ENCODE measurements at places on chromosomes 11 and 22.

GRCh38 chr11:13338427-13339069, 61.0 kb downstream of the BMAL1 start:
- DNase-seq: no peak

- DNase-seq: no peak
Measured at GRCh38 chr11:9775398-9775779, 111.5 kb downstream of the SWAP70 start.

DNA sequence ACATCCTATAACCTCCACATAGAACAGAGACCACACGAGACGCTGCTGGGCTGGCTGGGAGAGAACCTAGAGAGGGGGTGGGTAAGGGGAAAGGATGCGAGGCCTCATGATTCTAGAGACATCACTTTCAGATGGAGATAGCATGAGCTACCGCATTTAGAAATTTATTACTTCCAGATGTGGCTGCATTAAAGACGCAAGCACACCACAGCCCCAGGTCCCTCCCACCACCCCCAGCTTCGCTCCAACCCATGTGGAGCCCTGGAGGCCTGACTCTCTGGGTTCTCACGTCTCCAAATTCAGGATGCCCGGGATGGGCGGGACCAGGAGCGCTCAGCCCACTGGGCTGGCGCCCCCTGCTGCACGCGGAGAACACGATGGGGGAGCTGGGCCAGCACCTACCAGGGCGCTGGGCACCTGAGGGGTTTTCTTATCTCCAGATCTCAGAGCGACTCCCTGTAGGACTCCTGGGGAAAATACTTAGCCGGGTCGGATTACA, 13.6 kb downstream of the MRPL21 start:
- peak; percentile 62 for DNase-seq

DNA sequence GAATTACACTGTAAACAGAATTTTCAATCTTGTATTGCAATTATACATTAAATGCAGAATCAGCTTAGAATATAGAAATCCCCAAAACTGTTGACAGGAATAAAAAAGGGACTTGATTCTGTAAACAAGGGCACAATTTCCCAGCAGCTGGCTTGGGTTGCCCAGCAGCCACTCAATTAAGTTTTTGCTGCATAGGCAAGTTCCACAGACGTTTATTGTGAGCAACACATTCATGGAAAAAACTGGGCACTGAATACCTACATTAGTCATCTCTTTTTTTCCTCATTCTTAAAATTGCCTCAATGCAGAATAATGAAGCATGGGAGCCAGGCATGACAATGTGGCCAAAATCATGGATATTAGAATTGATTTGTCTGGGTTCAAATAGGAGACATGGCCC, 421.8 kb upstream of the ANO5 start:
- no peak for DNase-seq

GRCh38 chr11:30228323-30228884, 2.4 kb upstream of the FSHB start:
- no peak for DNase-seq

GRCh38 chr22:39920134-39920743, 19.4 kb downstream of the GRAP2 start:
- no peak for DNase-seq

DNA sequence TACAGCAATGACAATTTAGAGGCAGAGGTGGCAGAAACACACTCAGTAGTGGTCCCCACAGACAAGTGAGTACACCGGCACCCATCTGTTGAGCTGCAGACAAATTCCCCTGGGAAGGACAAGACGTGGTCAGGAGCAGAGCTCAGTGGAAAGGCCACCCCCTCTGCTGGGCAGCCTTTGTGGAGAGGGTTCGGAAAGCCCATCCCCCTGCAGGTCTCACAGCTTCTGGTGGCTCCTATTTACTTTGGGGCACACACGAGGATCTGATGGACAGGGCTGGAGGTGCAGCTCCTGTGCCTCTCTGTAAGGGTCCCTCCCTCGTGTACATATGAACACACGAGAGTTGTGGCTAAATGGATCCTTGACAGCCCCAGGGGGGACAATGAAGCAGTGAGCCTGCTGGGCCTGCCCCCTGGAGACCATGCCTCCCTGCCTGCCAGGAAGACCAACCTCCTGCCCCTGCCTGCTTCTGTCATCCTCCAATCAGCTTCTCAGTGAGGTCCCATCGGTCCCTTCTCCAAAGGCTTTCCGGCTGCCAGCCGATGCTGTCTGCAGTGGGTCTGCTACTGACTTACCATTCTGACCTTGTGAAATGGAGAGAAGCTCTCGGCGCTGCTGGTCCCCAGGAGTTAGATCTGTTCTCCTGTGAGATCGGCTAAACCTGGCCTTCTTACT, 161.5 kb downstream of the CACNA1I start:
- DNase-seq: peak; percentile 37

DNA sequence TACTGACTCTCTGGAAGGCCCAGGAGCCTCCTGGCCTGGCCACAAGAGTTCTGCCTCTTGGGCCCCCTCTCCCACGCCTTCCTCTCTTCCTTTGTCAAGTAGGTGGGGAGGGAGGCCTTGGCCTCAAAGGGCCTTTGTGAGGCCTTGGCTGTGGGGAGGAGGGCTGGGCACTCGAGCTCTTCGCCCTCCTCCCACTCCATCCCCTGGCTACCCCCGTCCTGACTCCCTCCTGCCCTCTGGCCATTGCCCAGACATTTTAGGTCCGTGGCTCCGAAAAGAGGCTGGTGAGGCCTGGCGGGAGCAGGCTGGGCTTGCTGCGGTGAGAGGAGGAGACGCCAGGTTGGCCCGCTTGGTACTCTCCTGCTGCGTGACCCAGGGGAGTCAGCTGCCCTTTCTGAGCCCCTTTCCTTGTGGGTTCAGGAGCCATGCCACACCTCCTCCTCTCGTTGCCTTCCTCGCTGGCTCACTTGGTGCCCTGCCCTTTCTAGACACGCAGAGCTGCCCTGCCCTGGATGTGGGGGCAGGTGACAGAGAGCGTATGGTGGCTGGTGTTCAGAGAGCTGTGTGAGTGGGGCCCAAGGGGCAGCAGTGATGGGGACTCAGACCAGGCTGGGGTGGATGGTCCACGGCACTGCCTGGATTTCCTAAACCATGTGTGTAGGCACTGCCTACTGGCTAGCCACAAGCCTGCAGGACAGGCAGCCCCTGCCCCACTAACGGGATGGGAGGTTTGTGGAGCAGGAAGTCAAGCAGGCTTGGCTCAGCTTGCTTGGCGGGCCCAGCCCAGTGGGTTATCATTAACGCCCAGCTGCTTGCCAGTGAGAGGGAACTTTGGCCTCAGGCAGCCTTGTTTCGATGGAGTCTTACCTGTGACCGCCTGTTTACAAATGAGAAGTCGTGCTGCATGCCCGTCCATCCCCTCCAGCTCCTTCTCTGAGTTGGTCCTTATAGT, 15.8 kb upstream of the OMP start:
- DNase-seq: no peak

DNA sequence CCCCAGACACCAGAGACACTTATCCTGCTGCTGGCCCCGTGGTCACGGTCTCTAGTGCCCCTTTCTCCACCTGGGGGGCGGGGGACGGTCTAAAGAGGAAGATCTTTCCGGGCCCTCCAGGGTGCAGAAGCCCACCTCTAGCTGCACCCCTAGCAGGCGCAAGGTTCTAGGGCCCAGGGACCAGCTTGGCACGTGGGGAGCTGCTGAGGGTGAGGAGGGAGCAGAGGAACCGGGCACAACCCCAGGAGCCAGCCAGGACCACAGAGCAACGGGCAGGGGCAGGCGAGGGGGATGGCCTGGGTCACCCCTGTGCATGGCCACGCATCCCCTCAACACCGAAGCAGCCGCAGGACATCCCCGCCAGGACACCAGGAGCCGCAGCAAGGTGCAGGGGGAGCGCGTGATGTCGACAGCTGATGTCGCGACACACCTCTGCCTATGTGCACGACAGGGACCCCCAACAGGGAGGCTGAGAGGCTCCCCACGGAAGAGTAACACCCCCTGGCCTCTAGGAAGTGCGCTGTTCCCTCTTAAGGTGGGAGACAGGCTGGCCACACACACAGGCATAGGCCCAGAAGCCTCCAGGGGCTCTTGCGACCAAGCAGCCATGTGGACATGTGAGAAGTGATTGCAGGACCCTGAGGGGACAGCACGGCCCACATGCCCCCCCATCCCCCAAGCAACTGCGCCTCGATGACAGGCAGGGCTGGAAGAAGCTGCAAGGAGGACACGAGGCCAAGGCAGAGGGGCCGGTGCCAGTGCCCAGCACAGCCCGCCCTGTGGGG, 5.1 kb downstream of the LRFN4 start:
- no peak for DNase-seq

GRCh38 chr11:93857413-93858120, 7.1 kb upstream of the VSTM5 start:
- no peak for DNase-seq

GRCh38 chr11:119237515-119237914, 31.4 kb downstream of the CBL start:
- no peak for DNase-seq

DNA sequence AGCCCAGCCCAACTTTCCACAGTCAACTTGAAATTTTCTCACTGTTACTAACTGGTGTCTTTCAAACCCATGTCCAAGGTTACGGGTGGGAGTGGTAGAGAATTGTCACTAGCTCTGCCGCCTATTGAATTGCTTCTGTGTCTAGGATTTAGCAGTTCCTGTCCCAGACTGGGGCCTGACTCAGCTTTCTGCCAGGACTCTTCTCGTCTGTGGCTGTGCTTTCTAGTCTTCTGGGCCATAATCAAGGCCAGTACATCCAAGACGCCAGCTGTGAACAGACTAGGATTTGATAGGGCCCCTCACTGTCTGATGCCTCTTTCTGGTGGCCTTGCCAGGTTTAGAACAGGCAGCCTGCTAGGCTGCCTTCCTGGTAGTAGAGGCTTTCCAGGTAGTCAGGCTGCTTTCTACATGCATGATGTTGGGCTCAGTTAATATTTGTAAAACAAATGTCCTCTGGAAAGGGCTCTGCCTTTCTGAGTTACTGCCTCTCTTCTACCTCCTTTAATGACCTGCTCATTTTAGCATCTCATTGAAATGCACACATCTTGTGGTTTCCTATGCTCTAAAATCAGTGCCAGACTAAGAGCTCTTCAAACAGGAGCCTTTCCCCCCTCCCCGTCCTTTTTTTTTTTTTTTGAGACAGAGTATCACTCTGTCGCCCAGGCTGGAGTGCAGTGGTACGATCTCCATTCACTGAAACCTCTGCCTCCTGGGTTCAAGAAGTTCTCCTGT, 13.1 kb upstream of the HIKESHI start:
- DNase-seq: no peak

GRCh38 chr22:23536821-23537345, 43.2 kb downstream of the IGLL1 start:
- no peak for DNase-seq

GRCh38 chr11:67301313-67301921, 1.9 kb upstream of the SSH3 start:
- DNase-seq: no peak

- DNase-seq: no peak
Measured at GRCh38 chr11:123187248-123187647, 7.8 kb downstream of the CLMP start.

- no peak for DNase-seq
Measured at GRCh38 chr22:25100948-25101347, 98.7 kb upstream of the CRYBB3 start.

GRCh38 chr11:9838961-9839360, 175.1 kb downstream of the SWAP70 start:
- no peak for DNase-seq

DNA sequence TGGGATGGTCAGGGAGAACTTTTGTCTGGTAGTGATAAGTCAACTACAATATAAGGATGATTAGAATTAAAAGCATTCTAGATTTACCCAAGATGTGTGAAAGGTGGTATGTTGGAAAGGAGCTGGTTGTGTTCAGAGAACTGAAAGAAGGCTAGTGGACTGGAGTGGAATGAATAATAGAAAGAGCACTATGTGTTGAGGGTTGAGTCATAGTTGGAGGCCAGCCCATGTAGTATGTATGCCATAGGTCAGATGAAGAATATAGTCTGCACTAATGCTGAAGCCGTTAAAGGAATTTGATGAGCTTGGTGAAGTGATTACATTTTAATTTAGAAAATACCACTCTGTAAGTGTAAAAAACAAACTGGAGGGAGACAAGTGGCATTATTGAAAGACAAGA, 514.1 kb downstream of the CNTN5 start:
- DNase-seq: no peak

DNA sequence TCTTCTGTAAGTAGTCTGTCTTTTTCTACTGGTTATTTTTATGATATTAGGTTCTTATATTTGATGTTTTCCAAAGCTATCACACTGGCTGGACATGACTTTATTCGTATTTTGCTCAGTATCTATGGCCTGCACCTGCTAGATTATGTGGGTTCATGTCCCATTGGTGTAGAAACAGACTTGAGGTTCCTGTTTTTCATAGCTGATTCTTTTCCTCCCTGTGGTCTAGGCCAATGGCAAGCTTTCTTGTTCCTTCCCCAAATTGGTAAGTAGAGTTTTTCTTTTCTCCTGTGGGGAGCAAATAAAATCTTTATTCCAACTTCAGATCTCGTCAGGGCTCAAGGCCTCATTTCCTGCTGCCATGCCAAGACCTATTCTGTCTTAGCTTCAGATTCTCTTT, 30.2 kb upstream of the SWAP70 start:
- no peak for DNase-seq

- no peak for DNase-seq
Measured at GRCh38 chr11:59078435-59078834, 7.7 kb upstream of the GLYATL1B start.

GRCh38 chr11:5380740-5381342, 2.8 kb upstream of the OR51M1 start:
- DNase-seq: peak; percentile 41

- DNase-seq: no peak
Measured at GRCh38 chr22:40753114-40753513, 66.0 kb downstream of the SLC25A17 start.

- no peak for DNase-seq
Measured at GRCh38 chr11:80916173-80916798, 1475.5 kb upstream of the TENM4 start.

DNA sequence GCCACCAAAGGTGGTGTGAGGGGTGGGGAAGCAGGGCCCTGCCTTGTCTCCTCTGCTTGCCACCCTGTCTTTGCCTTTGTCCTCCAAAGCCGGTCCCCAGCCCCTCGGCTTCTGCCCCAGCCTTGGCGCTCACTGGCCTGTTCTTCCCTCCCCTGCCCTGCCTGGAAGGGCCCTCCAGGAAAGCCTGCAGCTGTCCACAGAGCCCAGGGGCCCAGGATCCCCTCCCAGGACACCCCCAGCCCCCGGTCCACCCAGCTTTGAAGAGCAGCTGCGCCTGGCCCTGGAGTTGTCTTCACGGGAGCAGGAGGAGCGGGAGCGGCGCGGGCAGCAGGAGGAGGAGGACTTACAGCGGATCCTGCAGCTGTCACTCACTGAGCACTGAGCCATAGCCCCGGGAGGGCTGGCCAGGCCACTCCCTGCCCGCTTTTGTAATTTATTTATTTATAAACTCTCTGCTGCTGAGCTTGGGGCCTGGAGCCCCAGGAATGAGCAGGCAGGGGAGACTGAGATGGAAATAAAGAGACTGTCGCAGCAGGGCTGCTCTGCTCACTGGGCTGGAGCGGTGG, 1.3 kb upstream of the SSH3 start:
- DNase-seq: peak; percentile 19

GRCh38 chr22:26023104-26023775, 146.0 kb upstream of the SEZ6L start:
- no peak for DNase-seq

Measured in mesothelial cell of epicardium (in vitro differentiated cells).